ENCODE measurements at places on chromosomes 4 and X.
A peak's percentile ranks its signal among the peaks of the same experiment; 100 is the strongest.

GRCh38 chrX:53171356-53171755, 53.7 kb downstream of the KDM5C start:
- no peak for DNase-seq

DNA sequence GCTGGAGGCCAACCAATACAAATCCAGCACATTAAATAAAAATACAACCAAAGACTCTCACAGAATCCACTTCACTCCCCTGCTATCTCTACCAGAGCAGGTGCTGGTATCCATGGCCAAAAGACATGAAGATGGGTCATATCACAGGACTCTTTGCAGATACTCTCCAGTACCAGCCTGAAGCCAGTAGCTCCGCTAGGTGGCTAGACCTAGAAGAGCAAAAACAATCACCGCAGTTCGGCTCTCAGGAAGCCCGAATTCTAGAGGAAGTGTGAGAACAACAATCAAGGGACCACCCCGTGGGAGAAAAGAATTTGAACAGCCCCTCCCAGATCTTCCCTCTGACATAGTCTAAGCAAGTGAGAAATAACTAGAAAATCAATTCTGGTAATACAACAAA, 20.2 kb downstream of the CLIC2 start:
- no peak for DNase-seq

- peak; percentile 85 for DNase-seq
Observed at GRCh38 chr4:153676984-153677383, 7.1 kb upstream of the TLR2 start.

DNA sequence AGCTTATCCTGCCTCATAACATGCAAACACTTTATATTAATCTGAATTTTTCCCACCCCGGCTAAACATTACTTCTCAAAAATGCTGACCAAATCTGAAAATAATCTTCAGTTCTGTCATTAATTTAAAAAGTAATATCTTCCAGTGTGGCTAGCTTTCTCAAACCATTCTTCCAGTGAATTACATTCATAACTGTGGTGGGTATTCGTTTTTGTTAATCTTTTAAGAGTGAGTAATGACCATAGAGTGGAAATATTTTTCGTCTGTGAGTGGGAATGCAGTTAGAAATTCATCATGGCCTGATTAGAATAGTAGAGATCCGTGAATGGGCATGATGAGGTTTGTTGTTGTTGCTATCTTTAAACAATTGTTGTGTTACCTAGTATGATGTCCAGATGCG, 138.6 kb upstream of the SFRP2 start:
- peak; percentile 6 for DNase-seq

DNA sequence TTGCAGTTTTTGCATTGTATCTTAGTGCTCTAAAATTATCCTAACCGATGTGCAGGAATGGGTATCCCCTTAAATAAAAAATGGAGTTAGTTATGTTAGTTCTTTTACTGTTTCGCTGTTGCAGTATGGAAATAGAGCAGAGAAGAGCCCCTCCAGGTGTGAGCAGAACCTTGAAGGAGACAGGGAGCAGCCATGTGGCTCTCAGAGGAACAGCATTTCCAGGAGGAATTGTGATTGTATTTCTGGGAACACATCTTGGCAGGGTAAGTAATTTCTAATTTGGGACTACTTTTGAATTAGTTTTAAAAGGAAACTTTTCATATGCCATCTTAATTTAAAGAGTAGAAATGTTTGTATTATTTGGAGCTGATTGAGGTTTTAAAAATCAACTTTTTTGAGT, 5.3 kb upstream of the CCDC158 start:
- DNase-seq = peak; percentile 22

- peak; percentile 40 for DNase-seq
Observed at GRCh38 chrX:130413415-130413814, 11.6 kb downstream of the RBMX2 start.

- DNase-seq = peak; percentile 83
Observed at GRCh38 chrX:153333821-153334653, at the start of gene ZNF275. ZNF275 (plus strand) TSS chrX:153334153; CDS start chrX:153336680, 2,527 bp downstream.

- DNase-seq = peak; percentile 82
Observed at GRCh38 chr4:169351872-169352271, 81.1 kb upstream of the SH3RF1 start.

DNA sequence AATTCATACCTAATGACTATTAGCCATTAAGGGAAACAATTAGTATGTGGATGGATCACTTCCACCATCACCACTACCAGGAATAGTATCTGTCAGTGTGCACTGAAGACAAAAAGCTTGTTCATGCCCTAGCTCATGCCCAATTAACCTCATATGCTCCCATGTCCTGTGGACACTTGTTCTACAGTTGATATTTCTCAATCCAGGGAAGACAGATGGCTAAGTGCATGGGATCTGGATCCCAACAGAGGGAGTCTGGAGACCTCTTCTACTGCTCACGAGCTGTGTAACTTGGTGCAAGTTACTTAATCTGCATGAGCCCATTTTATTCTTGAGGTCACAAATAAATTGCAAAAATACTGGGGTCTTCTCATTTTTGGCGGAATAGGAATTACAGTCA, 23.7 kb downstream of the AMOT start:
- DNase-seq = no peak

DNA sequence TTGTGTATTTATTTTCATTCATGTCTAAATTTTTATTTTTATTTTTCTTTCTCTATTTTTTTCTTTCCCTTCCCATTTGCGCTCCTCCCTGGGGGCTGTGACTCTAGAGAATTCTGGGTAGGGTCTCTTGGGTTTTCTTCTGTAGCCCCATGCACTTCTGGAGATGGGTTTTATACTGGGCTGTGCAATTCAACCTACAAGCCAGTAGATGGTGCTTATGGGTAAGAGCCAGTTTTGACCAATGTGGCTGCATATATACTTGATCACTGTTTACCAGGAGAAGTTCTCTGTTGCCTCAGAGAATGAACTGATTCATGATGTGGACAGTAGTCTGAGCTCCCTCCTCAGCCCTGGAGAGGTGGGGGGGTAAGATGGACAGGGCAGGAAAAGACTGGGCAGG, 614.6 kb downstream of the PCDH19 start:
- DNase-seq = no peak

GRCh38 chr4:87209696-87210095, 10.7 kb downstream of the KLHL8 start:
- no peak for DNase-seq

DNA sequence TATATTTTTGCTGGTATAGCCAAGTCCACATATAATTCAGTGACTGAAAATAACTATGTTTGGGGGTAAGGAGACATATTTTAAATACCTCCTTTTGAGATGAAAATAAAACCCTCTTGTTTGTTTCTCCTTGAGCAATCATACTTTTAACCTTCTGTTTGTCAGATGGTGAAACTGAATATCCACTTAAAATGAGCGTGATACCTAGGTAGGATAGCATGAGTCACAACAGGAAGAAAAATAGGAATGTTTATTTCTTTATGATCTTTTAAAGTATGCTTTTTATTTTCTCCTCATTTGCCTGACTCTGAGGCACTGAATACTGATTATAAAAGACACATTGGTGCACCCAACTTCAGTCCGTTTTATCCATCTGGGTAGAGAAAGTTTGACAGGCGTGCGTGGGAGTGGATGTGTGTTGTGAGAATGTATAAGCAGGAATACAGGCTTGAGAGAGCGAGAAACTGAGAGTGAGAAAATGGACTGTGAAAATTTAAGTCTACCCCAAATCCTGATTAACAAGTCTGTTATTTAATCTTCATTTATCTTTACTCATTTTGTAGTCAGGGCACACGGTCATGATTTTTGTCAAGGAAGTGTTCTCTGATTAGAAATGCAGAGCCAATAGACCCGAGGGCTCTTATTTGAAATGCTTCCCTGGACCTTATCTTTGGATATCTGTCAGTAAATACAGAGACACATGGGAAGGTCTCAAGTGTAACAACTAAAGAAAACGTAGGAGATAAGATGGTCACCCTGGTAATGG, 62.1 kb upstream of the ANTXR2 start:
- DNase-seq = no peak

DNA sequence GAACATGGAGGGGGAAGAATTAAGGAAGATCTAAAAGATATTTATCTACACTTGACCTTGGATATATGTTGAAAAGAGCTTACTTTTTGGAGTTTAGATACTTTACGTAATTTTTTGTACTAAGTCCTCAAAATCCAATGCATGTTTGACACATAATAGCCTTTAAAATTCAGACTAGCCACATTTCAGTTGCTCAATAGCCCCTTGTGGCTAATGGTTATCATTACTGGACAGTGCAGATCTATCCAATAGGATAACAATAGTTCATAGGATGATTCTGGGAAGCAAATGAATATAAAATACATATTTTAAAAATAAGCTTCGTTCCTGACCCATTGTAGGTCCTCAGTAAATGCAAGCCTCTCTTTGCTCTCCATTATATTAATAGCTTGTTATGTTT, 13.8 kb downstream of the AP1AR start:
- no peak for DNase-seq

DNA sequence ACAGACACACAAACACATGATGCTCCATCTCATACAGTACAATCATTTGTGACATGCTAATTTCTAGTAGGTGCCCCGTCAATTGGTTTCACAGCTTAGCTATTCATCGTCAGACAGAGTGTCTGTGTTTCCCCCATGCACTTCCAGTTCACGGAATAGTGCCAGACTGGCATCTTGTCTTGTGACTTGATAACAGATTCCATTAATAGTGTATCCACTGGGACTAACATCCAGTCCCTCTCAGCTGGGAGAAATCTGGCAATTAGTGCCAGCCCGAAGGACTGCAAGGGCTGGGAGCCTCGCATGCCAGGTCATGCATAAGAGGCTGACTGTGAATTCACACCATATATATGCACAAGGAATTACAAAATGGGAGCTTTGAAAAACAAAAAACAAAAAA, 20.2 kb upstream of the GATB start:
- DNase-seq = no peak

DNA sequence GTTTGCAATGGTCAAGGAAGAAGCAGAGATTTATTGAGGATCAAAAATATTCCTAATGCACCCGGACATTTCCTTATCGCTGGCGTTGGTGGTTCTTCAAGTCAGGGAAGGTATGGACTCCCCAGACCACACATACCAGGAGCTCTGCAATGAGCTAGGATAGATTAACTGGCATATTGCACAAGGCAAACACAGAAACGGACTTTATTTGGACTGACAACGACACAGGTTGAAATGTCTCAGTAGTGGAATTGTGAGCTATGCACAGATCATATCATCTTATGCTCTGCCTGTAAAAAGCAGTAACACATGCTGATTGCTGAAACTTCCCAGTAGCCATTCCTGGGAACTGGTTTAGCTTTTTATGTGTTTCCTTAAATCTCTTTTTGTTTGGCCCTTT, 1.7 kb downstream of the TSPAN7 start:
- no peak for DNase-seq

- peak; percentile 15 for DNase-seq
Observed at GRCh38 chrX:49029876-49030275, 13.3 kb downstream of the TFE3 start.

DNA sequence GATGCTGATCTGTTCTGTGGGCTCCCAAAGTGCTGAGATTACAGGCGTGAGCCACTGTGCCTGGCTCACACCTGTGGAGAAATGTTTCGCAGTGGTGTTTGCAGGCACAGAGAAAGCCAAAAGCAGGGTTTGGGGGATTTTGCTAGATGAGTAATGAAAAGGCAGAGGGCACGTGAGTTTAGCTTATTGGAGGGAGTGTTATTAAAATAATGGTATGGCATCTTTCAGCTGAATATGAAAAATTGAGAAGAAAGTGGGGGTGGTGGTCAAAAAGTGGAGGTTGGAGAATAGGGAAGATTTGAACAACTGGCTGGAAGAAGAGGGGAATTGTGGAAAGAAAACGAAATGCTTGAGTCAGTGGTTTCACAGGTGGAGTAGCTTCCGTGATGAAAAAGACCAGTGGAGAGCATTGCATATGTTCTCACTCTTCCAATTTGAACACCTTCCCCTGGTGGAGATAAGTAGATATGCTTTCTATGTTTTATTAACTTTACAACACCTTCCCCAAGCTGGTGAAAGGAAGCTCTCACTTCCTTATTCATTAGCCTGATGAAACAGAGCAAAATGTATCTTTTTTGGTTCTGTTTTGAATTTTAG, 1.1 kb upstream of the CHST7 start:
- no peak for DNase-seq

GRCh38 chrX:49949961-49950360, 27.6 kb downstream of the CLCN5 start:
- no peak for DNase-seq

GRCh38 chr4:10201381-10202223, 85.0 kb upstream of the WDR1 start:
- no peak for DNase-seq

GRCh38 chr4:21046141-21046540, 345.9 kb downstream of the PACRGL start:
- peak; percentile 20 for DNase-seq

DNA sequence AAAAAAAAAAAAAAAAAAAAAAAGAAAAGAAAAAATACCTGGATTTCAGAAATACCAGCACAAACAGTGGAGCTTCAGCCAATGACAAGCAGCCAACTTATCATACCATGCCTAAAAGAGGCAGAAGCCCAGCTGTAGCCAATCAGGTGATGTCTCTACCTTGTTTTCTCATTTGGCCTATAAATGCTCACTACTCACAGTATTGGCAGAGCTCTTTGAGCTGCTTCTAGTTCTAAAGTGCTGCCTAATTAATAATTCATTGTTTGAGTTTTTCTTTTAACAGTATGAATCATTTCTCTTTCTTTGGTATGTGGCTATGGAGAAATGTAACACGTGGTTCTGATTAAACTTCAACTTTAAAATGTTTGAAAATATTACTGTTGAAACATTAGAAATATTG, 188.8 kb upstream of the TECRL start:
- no peak for DNase-seq

Data from M059J (cell line).